Stimulated activated CD4-positive, alpha-beta T cell treated with anti-CD3 and anti-CD28 coated beads, Interleukin-2, amount 100 ng/mL, for 48 hours (primary cell): ENCODE measurements at places on chromosomes 13 and 19.

GRCh38 chr13:24745861-24746617 lies 17.9 kb upstream of the RNF17 start:
- DNase-seq = no peak

DNA sequence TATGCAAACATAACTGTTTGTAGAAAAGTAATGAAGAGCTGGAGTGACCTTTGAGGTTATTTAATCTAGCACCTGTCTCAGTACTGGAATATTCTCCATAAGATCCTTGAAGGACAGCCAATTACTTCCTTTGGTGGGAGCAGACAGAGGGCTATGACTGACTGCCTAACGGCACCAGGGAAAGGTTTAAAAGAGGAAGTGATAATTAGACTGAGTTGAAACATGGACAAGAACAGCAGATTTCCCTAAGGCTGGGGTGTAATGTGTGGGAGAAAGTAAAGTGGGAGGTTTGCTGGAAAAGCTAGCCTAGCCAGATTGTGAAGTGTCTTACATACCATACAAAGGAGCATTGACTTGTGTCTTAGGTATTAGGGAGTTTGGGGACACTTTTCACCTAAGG lies 191.3 kb upstream of the PCDH9 start:
- DNase-seq = no peak

DNA sequence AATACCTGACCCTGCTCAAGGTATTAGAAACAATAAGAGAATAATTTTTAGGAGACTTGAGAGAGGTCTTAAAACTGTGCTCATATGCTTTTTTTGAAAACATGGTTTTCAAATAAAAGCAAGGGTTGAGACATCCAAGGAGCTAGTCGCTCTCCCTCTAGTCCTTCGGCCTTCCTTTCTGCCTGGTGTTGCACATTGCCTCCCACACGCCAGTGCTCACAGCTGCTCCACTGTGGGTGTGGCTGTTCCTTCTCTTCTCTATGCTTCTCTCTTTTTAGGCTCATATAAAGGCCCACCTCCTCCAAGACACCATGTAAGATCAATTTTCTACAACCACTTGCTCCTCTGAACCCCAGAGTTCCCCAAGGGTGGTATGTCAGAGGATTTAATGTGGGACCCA lies 352.6 kb downstream of the ENOX1 start:
- no peak for DNase-seq

GRCh38 chr13:109428146-109428545 lies 358.2 kb downstream of the IRS2 start:
- no peak for DNase-seq

DNA sequence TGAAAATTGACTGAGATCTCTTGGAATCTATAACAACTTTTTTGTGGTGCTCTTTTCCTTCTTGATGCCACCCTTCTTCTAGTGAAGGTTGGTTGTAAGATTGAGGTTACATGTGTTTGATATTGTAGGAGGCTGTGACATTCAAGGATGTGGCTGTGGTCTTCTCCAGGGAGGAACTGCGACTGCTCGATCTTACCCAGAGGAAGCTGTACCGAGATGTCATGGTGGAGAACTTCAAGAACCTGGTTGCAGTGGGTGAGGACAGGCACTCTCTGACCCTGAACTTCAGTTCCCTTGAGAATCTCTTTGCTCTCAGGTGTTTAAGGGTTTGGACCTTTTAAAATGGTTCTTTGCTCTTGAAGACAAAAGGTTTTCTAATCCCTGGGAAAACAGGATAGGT lies 16.0 kb downstream of the ZNF227 start:
- no peak for DNase-seq

- DNase-seq = no peak
These were observed 51.1 kb downstream of the TNFRSF19 start for GRCh38 chr13:23621316-23621645.

DNA sequence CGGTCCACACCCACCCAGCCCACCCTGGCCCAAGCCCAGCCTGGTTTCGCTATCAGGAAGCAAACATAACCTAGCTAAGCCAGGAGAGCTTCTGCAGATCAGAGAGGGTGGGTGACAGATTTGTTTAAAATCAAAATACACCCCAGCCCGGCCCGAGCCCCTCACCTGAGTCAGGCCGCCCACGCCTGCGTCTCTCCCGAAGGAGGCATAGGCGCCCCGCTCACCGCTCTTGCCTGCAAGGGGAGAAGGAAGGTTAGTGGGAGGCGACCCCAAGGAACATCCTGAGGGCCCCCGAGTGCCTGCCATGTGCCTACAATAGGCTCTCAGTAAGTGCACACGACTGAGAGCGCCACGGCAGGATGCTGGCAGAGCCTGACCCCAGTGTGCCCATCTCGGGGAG lies 21.9 kb upstream of the UQCR11 start:
- no peak for DNase-seq

- no peak for DNase-seq
These were observed 125.5 kb upstream of the TRPC4 start for GRCh38 chr13:37995092-37995491.

GRCh38 chr19:53877361-53877766 lies 4.6 kb upstream of the PRKCG start:
- DNase-seq = no peak

GRCh38 chr13:29140277-29140676 lies 320.1 kb downstream of the MTUS2 start:
- no peak for DNase-seq

DNA sequence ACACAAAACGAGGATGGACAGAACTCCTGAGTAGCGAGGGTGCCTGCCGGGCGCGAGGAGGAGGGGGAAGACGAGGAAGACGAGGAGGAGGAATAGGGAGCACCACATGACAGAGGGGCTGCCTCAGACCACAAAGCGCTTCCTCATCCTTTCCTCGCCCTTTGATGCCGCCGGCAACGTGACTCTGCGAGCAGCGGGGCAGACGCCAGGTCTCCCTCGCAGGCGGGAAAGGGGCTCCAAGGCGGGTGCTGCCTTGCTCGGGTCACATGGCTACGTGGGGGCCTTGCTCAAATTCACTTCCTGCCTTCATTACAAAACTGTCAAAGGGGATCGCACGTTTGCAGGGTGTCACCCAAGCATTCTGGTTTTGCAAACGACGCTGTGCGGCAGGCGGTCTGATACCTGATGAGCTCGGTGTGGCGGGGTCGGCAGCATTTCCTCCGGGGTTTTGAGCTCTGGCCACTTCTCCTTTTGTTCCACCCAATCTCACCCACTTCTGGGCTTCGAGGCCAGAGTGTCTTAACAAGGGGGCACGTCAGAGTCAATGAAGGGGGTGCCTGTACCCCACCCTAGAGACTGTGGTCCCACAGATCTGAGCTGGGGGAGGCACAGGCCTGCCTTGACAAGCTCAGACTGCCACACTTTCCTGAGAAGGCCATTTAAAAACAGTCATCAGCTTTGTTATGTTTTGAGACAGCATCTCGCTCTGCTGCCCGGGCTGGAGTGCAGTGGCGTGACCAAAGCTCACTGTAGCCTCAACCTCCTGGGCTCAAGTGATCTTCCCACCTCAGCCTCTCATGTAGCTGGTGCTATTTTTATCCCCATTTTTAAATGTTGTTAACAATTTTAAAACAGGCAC lies 14.9 kb downstream of the MAP2K2 start:
- DNase-seq = no peak

DNA sequence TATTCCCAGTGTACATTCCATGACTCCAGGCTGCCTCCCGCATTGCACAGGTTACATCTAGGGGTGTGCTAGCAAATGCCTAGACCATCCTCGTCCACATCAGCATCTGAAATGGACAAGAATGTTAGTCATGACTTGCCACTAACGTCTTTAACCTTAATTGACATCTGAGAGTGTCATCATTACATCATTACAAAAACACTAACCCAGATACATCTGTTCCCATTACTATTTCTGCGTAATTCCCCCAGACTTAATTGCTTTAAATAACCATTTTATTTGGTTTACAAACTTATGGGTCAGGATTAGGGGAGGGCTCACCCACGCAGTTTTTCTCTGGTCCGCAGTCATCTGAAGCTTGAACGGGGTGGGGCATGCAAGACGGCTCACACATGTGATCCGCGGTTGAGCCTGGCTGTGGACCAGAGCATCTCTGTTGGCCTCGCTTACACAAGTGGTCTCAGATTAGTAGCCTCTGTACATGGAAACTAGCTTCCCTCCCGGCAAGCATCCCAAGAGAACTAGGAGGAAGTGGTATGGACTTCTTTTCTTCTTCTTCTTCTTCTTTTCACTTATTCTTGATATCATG lies 15.9 kb downstream of the KL start:
- DNase-seq = no peak

GRCh38 chr13:26821672-26822071 lies 61.1 kb upstream of the GPR12 start:
- no peak for DNase-seq

GRCh38 chr19:33226550-33227241 lies 1.0 kb upstream of the SLC7A10 start:
- no peak for DNase-seq

DNA sequence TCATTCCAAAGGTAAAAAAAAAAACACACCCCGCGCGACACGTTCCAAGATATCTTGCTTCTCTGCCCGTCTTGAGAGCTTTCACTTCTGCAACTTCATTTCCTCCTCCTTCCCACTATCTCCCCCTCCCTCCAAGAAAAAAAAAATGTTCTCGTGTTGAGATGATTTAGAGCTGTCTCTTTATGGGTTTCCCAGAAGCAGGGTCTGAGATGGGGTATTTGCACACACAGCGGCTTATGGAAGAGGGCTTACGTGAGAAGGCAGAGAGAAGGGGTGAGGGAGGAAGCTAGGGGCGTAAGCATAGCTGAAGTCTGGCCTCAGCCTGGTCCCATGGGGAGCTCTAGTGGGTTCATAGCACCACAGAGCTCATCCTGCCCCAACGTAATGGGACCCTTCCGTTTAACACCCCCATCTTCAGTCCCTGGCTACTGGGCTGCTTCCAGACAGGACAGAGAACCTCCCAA lies 31.3 kb upstream of the USE1 start:
- peak; percentile 6 for DNase-seq
